ENCODE measurements at places on chromosomes 2 and 18.

- DNase-seq = no peak
These were observed 90.4 kb upstream of the CBLN2 start for GRCh38 chr18:72634500-72634899.

GRCh38 chr2:53865264-53865663 is 5.5 kb upstream of the GPR75 start:
- no peak for DNase-seq

DNA sequence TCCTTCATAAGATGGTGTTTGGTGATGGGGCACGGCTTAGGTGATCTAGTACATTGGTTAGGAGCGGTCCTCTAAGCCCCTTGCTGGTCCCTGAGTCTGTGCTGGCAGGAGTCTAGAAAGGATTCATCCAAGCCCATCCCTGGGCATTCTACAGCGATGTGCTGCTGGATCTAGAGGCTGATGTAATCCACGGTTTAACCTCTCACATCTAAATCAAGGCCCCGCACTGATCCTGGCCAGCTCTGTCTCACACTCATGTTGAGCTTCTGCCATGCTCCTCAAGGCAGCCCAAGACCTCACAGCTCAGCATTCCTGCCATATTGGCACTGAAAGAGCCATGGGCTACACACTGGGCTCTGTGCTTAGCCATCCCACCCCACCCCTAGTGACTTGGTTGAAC is 664.8 kb downstream of the STK39 start:
- DNase-seq = no peak

DNA sequence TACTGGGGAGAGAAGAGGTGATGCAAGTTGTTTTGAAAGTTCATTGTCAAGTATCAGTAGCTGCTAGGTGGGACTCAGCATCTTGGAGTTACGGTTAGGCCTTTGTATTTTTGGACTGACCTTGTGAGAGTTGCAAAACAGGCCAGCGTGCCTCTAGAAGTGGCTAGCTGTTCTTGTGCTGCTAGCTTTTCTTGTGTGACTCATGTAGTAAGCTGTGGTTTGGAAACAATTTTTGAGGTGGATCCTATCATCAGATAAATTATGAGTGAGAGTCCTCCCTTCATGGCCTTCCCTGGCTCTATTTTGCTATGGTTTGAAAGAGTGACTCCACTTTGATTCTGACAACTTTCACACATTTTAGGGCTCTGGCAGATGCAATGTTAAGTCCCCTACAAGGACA is 409.2 kb upstream of the HS6ST1 start:
- DNase-seq = no peak

GRCh38 chr18:51098082-51098481 is 68.1 kb downstream of the SMAD4 start:
- DNase-seq = no peak

GRCh38 chr18:54206447-54206846 is 18.0 kb downstream of the MBD2 start:
- DNase-seq = no peak

GRCh38 chr2:14140009-14140550 is 492.4 kb upstream of the LRATD1 start:
- no peak for DNase-seq

Measured in hippocampal formation (tissue), 2 donors.